Hepatocyte (in vitro differentiated cells): ENCODE measurements at places on chromosomes 13 and 19.

- no peak for DNase-seq
Measured at GRCh38 chr13:34640179-34640992, 301.7 kb upstream of the NBEA start.

DNA sequence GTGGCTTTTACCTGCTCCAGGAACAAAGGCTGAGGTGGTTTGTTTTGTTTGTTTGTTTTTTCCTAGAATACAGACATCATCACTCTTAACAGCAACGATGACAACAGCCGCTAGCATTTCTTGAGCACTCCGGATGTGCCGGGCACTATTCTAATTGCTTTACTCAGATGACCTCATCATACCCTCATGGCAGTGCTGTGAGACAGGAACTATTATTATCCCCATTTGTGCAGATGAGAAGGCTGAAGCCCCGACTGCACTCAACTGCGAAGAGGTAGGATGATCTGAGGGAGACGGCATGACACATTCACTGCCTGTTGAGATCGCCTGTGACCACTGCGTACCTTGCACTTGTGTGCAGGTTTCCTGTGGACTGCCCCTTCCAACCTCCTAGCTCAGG lies 66.5 kb downstream of the CCDC70 start:
- no peak for DNase-seq

GRCh38 chr19:51364200-51365106 lies 1.7 kb downstream of the ETFB start:
- peak; percentile 53 for DNase-seq

- no peak for DNase-seq
Measured at GRCh38 chr13:35057858-35058257, 115.8 kb downstream of the NBEA start.

DNA sequence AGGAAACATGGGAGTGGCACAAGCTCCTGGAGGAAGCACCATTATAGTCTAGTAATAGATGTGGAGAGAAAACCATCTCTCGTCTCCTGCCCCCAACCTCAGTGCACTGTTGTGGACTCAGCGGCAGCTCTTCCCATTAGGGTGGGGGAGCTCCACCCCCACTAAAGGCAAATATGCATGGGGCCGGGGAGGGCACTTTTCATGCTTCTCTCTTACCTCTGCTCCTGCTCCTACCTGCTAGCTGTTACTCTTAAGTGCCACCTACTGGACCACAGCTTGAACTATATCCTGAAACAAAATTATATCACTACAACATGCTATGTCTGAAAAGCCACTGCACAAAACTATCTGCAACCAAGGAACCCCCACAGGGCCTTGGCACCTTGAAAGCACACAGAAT lies 112.6 kb upstream of the DACH1 start:
- DNase-seq: peak; percentile 23

- DNase-seq: peak; percentile 88
Measured at GRCh38 chr13:31045286-31046081, 113.0 kb downstream of the TEX26 start.

DNA sequence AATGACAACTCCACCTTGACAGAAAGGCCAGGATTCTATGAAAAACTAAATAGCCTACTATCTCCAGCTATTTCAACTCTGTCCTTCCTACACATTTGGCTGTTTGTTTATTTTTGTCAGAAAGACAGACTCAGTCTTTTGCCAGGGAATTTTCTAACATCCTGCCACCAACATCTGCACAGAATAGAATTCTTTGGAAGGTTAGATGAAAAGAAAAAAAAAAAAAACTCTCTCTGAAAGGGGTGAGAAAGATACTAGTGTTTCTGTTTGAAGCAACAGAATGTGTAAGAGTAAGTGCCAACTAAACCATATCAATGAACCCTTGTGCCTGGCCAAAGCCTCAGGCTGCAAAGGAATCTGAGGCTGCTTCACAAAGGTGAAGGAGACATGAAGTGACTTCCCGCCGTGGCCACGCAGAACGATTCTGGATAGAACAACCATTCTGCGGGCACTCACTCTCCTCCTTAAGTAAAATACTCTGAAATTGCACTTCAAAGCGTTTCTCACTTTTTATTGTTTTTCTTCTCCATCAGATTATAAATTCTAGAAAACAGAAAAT lies 498.2 kb downstream of the IRS2 start:
- DNase-seq: no peak

- DNase-seq: no peak
Measured at GRCh38 chr13:93814658-93815057, 588.1 kb downstream of the GPC6 start.

GRCh38 chr13:68676513-68677115 lies 1431.0 kb upstream of the ATXN8OS start:
- DNase-seq: no peak

DNA sequence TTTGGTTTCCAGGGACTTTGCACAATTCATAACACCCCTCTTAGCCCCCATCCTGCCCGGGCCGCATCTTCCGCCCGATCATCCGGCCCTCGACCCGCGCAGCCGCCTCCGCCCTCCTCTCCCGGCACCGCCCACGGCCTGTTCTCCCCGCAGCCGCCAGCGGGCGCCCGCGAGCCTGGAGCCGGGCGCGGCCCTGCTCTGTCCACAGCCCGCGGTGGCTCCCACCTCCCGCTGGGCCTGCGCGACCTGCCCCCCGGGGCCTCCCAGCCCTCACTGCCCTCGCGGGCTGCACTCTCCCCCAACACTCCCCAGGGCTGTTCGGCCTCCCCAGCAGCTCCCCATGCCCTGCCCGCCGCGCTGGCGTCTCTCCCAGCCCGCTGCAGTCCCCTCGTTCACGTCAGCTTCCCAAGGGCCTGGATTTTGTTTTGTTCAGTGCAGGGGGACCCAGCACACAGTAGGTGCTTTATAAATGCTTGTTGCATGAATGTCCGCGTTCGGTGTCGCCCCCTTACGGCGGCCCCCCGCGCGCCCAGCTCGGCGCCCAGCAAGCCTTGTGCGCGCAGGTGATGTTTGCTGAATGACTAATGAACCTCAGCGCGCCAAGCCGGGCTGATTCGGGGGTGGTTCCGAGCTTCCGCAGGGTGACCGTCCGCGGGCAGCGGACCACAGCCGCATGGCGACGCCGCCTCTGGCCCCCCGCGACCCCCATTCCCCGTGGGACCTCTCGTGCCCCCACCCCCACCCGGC lies 4.6 kb upstream of the APC2 start:
- peak; percentile 86 for DNase-seq

- no peak for DNase-seq
Measured at GRCh38 chr13:42113478-42113877, 65.0 kb downstream of the DGKH start.

DNA sequence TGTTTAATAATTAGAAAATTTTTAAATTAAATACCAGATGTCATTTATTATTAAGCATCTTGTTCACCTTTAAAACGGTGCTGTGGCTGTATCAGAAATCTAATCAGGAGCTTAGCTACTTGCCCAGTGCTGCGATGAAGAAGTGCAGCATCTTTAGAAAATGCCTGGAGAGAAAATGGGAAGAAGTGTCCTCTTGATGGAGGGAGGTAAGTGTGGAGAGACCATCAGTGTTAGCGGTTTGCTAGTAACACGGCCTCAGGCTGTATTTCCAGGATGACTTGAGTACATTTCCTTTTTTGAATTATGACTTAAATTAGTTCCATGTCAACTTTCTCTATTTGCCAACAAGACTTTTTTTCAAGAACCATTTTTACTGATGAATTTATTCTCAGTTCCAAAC lies 74.1 kb downstream of the SHISA2 start:
- DNase-seq: no peak

DNA sequence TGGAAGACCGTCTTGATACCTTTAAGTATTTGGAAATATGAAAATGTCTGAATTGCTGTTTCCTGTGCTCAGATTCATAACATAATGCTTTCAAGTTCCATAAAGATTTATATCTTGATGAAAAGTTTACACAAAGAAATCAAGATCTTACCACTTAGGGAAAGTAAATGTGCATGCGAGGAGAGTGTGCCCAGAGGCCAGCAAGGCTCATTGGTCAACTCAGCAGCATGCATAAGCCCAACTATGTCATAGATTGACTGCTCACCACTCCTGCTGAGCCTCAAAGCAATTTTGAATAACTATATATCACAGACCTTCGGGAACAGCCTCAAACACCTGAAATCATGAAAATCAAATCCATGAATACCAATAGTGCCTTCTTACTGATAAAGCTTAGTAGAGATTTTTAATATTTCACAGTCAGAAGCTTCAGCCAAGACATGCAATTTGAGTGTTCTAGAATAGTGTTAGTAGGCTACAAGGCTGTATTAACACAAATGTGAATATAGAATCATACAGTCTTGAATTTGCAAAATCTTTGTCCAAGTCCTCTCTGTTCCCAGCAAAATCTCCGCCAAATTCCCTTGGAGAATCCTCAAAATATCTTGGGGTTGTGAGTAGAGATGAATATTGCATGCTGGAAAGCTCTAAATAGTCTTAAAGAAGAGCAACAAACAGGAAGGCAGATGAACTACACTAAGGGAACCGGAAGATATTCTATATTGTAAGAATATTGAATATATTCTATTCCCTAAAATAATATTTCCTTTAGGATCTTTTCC lies 124.1 kb downstream of the DCLK1 start:
- no peak for DNase-seq

DNA sequence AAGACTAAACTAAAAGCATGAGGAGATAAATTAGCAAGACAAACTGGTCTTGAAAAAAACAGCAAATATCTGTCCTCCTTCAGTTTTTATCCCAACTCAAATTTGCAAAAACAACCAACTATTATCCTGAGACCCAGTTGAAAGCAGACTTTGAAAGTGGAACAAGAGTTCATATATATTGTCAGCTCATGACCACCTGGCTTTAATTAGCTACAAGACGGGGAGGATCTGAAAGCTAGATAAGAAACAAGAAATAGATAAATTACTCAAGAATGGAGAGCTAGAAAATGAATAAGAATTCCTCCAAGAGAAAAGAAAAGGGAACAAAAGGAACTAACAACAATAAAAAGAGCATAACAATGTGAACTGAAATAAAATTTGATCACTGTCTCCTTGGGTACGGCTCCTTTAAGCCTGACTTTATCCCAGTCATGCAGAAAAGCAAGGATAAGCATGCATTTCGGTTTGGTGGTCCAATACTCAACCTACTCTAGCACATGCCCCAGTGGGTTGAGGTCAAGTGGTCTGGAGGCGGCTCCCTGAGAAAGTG lies 246.9 kb downstream of the DCLK1 start:
- DNase-seq: no peak

- no peak for DNase-seq
Measured at GRCh38 chr19:41149831-41150230, 35.6 kb downstream of the CYP2F1 start.

DNA sequence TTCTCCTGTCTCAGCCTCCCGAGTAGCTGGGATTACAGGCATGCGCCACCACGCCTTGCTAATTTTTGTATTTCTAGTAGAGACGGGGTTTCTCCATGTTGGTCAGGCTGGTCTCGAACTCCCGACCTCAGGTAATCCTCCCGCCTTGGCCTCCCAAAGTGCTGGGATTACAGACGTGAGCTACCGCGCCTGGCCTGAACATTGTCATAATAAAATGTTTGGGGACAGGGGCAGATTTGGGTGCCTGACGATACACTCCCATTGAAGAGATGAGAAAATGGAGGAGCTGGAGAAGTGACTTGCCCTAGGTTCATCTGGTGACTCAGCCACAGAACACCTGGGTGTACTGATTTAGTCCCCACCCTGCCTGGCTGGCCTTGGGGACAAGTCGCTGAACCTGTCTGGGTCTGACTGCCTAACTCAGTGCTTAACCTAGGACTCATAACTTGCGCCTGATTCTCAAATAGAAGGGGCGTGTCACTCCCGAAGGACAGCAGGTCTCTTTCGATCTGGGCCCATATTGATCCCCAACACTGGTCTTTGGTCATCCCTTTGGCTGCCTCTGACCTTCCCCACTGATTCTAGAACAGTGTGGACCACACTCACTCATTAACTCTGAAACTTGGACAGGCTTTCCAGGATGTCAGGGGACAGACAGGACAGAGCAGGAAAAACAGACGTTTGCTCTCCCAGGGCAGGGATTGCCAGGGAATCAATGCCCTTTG lies 7.6 kb upstream of the BICRA start:
- peak; percentile 59 for DNase-seq

DNA sequence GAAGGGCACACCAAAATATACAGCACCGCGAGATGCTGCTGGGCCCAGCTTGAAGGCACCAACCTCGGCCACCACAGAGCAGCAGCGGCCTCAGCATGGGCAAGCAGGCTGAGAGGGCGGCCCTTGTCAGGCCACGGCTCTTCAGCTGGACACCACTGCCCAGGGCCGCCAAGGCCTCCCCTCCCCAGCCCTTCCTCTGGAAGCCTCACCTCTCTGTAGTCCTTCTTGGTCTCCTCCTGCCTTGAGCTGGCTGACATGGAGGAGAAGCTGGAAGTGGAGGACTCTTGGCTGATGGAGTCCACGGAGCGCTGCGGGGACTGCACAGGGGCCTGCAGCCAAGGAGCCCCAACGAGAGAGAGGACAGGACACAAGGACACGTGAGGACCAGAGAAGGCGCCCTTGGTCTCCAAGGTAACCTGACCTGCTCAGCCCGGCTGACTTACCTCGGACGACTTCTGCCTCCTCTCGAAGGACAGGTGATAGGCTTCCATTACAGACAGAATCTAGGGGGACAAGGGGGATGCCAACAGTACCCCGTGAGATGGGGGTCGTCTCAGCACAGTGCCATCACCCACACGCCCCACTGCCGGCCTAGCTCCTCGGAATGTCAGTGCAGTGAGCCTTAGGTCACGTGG lies 38.2 kb downstream of the PDCD5 start:
- DNase-seq: no peak
